Activated T-cell treated with anti-CD3 and anti-CD28 coated beads, Interleukin-2, amount 50 U/mL, for 72 hours (primary cell): ENCODE measurements at places on chromosomes 7 and 10. TPM values are rescaled to one million over a fixed set of nuclear protein-coding genes. Genes with fewer than 3 reads are reported as not detected.

The CLCN1 gene
- total RNA-seq: not detected

The SKAP2 gene
- total RNA-seq: 9.7 TPM

The SMKR1 gene
- 4.3 TPM for total RNA-seq

The PAPOLB gene
- total RNA-seq: 0.05 TPM

The FAS gene
- 111 TPM for total RNA-seq

The CYP2E1 gene
- 1.4 TPM for total RNA-seq

The GPNMB gene
- 1.1 TPM for total RNA-seq

The TUBAL3 gene
- total RNA-seq: not detected

The SNCG gene
- not detected for total RNA-seq

The ADRA2A gene
- total RNA-seq: 0.07 TPM

The RAMP3 gene
- not detected for total RNA-seq

The CELF2 gene
- 116 TPM for total RNA-seq

The STEAP1 gene
- 2.0 TPM for total RNA-seq

The C10orf95 gene
- not detected for total RNA-seq

The CCDC172 gene
- total RNA-seq: not detected

The CALHM1 gene
- not detected for total RNA-seq

The SMURF1 gene
- 15.9 TPM for total RNA-seq

The LLCFC1 gene
- not detected for total RNA-seq

The AKR1C1 gene
- 2.7 TPM for total RNA-seq

The STK32C gene
- total RNA-seq: 17.2 TPM

The IDI2 gene
- not detected for total RNA-seq

The CPVL gene
- total RNA-seq: not detected

The TMEM178B gene
- 1.0 TPM for total RNA-seq

The NHLRC2 gene
- total RNA-seq: 30.9 TPM

The CNTNAP2 gene
- not detected for total RNA-seq

The CPA1 gene
- total RNA-seq: not detected

The CALHM2 gene
- total RNA-seq: 11.6 TPM

The EN2 gene
- total RNA-seq: not detected

The SOSTDC1 gene
- not detected for total RNA-seq

The SFTPD gene
- not detected for total RNA-seq

The ABCC2 gene
- total RNA-seq: 1.3 TPM

The FAM221A gene
- total RNA-seq: 8.0 TPM

The ZNF716 gene
- not detected for total RNA-seq

The CFTR gene
- not detected for total RNA-seq

The SNX13 gene
- total RNA-seq: 19.8 TPM

The HOGA1 gene
- not detected for total RNA-seq

The STEAP1B gene
- total RNA-seq: 0.39 TPM

The ACADSB gene
- total RNA-seq: 24.4 TPM

The EMX2 gene
- total RNA-seq: not detected

The ATRNL1 gene
- 0.23 TPM for total RNA-seq

The FRAT2 gene
- 7.8 TPM for total RNA-seq

The IFT22 gene
- total RNA-seq: 4.7 TPM

The KEL gene
- total RNA-seq: 1.8 TPM

The CALML5 gene
- total RNA-seq: not detected

The OGDHL gene
- total RNA-seq: 0.67 TPM

The RAPGEF5 gene
- 0.72 TPM for total RNA-seq

The TYW1B gene
- 4.7 TPM for total RNA-seq

The AOAH gene
- total RNA-seq: 23.5 TPM

The SRPK2 gene
- 45.4 TPM for total RNA-seq

The TMEM248 gene
- total RNA-seq: 71.4 TPM

The ADAM22 gene
- 3.2 TPM for total RNA-seq
